Activated CD4-positive, alpha-beta T cell treated with anti-CD3 and anti-CD28 coated beads, Interleukin-2, amount 10 ng/mL, durations not matched to agents 24 days and 14 days (primary cell): ENCODE measurements at places on chromosomes 3 and 15. TPM values are rescaled to one million over a fixed set of nuclear protein-coding genes. Genes with fewer than 3 reads are reported as not detected.

DNA sequence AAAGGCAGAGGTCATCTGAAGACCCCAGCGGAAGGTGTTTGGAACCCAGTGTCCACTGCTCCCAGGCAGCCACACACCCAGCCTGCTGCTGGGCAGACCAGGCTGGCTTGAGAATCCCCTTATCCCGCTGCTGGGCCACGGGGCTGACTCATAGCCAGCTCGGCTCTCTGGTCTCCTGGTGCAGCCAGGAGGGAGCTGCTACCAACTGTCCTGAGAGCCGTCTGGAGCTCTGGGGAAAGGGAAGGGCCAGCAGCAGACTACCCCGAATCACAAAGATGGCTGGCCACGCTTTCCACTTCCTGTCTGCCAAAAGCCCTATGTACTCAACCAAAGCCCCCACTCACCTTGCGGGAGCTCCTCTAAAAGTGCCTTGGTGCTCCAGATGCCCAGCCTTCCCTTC is 38.3 kb downstream of the WHAMM start:
- DNase-seq = no peak

DNA sequence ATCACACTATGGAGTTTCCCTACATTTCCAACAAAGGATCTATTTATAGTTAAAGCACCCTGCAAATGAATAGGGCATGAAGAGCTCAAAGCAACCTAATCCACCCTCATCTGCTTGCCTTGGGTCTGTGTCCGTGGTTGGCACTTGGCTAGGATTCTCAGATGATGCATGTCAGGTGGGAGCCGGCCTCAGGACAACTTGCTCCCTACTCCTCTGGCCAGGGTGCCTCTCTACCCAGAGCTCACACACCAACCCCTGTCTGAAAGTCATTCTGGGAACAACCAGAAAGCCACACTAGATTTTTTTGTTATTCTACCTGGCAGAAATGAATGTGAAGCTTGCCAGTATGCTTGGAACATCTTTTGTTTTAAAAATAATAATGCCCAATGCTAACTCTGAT is 13.2 kb downstream of the ARHGEF3 start:
- peak; percentile 72 for DNase-seq

- DNase-seq = no peak
Observed at GRCh38 chr15:33098094-33099058, 96.1 kb downstream of the FMN1 start.

Gene CNTN3
- not detected in 2 replicates for total RNA-seq

DNA sequence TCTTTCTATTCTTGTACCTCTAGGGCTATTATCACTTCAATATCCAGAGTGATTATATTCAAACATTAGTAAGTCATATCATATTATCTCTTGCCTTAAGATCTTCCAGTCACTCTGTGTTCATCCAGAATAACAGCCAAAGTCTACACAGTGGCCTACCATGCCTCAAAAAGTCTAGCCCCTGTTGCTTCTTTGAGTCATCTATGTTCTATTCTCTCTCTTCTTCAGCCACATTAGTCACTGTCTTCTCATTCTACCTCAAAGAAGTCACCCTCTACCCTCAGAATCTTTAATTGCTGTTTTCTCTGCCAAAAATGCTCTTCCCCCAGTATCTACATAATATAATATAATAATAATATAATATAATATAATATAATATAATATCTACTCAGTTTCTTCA is 356.0 kb downstream of the NLGN1 start:
- DNase-seq = no peak

GRCh38 chr15:40925495-40925862 is 3.7 kb upstream of the DLL4 start:
- DNase-seq = no peak

DNA sequence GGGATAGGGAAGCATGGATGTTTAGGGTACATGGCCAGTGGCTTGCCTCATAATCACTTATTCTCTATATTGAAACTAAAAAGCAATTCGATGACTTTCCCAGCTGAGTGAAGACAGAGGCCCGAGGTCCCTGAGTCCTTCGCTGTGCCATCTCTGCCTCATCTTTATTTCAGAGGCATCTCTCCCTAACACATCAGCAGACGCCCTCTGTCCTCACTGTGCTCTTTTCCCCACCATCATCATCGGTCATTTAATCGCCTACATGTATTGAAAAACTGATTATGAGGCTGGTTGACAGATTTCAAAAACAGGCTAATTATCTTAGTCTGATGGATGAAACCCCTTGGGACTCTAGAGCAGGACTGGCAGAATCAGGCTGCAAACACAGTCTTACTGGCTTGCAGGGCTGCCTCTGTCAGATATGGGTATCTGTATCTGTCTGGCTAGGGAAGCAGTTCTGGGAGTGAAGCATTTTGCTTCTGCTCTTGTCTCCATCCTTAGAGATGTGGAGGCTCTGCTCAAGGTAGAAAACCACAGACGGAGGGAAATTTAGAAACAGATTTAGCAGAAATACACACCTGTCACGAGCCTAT is 291.0 kb upstream of the CHRM5 start:
- DNase-seq = no peak

- no peak for DNase-seq
Observed at GRCh38 chr3:185770109-185770508, 54.7 kb downstream of the IGF2BP2 start.

Gene DISP2
- 0.02 and 0.05 TPM in 2 replicates for total RNA-seq

Gene IP6K2
- 57.9 and 58.4 TPM in 2 replicates for total RNA-seq

GRCh38 chr3:1998739-1999138 is 99.9 kb upstream of the CNTN4 start:
- DNase-seq = no peak

- no peak for DNase-seq
Observed at GRCh38 chr3:194757647-194758061, 72.0 kb downstream of the FAM43A start.

DNA sequence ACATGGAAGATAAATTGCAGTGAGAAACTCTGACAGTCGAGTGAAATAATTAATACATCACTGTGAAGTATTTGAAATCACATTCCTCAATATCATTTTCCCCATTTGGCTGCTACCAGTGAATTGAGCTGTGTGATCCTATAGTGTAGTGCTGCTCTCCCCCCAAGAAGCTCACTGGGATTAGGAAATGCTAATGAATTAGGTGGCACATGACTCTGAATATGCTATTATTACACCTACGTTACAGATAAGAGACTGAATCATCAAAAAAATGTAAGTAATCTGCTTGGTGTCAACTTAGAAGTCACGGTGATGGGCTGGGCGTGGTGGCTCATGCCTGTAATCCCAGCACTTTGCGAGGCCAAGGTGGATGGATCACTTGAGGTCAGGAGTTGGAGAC is 34.7 kb upstream of the SYNM start:
- no peak for DNase-seq

GRCh38 chr3:195548006-195548405 is 4.9 kb upstream of the PPP1R2 start:
- DNase-seq = no peak

DNA sequence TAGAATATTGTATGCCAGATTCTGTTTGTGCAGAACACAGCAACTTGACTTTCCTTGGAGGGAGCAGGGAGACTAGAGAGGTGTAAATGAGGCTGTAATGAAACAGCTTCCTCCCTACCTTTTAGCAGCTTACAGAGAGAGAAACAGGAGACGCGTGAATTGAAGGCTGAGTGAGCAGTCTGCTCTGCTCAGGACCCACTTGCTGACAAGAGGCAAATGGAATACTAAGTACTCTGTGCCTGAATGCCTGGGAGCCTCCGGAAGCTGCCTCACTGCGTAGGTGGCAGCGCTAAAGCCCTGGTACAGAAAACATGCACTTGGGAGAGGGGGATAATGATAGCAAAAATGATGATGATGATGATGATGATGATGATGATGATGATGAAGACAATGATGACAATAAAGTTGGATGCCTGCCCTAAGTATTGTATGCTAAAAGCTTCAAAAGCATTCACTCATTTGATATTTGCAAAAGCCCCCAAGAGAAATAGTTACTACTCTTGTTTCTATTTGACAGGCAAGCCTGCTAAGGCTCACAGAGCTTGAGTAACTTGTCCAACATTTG is 548.9 kb downstream of the NTRK3 start:
- no peak for DNase-seq

Gene KIF7
- 1.9 TPM in 2 replicates for total RNA-seq

Gene TTLL13
- total RNA-seq = 0.44 and 1.4 TPM in 2 replicates

Gene AMIGO3
- 0.21 TPM in 1 of 2 replicates, not detected in the other for total RNA-seq

- DNase-seq = peak; percentile 68
Observed at GRCh38 chr3:45881078-45882022, 5.0 kb upstream of the CCR9 start.

Gene C3orf22
- total RNA-seq = not detected in 2 replicates

DNA sequence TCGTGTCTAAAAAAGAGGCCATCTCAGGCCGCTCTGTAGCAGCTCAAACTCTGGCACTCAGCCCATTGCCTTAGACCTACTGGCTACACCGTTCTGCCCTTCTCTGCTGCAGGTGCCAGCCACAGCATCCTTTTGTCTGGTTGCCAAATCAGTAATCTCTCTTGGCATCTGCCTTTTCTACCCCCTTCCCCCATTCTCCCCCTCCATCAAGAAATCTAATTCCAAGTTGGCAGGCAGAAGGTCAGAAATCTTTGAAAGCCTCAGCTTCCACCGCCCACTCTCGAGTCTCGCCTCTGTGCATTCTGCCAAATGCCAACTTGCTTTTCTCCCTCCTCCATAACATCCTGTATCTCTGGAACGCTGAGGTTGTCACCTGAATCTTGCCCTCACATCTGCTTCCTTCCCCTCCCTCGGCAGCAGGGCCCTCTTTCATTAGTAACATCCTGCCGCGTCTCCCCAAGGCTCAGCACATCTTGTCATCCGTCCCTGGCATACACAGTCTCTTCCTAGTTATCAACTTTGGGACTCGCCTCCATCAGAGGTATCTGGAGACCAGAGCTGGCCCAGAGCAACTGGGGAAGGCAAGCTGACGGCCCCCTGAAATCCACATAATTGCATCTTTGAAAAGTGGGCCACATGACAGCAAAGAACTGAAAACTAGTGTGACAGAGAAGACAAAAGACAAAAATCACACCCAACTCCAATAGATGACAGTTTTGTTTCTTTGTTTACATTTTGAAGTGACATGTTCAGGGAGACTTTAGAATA is 312.0 kb upstream of the CCDC54 start:
- no peak for DNase-seq

Gene THAP10
- not detected in 2 replicates for total RNA-seq

DNA sequence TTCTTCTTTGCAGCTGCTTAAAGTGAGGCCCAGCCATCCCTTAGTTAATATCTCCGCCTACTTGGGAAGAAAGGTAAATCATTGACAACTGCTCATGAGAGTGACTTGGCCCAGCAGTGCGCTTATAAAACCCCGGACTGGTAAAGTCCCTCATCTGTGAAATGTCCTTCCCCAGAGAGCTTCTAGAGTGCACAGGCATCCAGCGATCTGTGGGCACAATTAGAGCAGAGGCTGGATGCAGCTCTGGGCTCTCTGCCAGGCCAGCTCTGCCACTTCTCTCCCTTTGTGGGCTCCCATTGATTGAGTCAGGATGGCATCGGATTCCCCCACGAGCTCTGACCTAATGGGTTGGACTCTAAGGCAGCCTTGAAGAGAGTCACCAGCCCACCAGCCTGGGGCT is 219.0 kb upstream of the LINGO1 start:
- no peak for DNase-seq

GRCh38 chr3:67094167-67094566 is 96.1 kb downstream of the KBTBD8 start:
- no peak for DNase-seq

Gene SCG5
- total RNA-seq = 1.5 and 2.2 TPM in 2 replicates

DNA sequence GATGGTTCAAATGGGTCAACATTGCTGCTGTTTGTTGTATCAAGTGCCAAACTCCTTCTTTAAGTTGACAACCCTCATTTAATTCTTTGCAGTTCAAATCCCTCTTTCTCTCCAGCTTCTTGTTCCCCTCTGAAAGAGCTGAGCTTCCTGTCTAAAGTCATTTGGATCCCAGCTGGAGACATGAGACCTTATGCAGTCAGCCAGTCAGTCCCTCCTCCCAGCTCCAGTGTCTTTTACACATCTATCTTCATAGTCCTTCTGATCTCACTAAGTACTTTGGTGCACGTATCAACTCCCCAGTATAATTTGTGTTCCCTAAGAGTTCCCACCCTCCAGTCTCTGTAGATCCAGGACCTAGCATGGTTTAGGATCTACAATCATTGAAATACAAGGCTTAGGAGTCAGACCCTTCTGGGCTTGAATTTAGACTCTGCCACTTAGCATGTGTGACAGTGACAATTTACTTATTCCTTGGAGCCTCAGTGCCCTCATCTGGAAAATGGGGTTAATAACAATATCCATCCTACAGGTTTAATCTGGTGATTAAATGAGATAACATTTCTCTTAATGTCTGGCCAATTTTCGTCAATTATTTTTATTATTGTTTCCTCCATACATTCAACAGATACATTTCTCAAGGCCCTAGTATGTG is 102.8 kb upstream of the SEMA6D start:
- no peak for DNase-seq

DNA sequence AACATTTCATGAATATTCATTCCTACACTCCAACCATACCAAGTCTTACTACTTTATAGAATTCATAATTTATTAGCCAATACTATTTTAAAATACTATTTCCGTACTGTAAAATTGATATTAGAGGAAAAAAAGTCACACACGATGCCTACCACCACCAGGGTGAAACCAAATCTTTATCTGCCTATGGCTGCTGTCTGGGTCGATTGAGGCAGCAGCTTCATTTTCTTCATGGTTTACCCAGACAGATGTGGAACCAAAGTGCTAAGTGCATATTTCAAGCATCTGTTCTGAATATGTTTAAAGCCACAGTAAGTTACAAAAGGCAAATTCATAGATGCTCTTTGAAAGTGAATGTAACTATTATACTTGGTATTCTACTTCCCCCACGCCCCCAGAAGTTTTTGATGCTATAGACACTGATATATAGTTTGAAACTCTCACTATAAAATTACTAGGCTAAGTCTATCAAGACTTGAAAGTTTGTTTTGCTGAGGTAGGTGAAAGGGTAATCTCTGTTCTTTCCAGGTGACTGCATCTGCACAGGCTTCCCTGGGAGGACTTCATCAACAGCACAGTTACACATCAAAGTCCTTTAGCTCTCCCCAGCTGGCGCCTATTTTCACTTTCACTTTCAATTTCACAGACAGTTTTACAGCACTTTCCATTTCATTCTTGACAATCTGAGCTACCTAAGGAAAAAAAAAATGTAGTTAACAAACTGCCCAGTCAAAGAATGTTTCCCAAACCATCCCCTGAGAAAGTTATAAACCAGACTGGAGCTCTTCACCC is 113.9 kb downstream of the POLQ start:
- DNase-seq = peak; percentile 90

DNA sequence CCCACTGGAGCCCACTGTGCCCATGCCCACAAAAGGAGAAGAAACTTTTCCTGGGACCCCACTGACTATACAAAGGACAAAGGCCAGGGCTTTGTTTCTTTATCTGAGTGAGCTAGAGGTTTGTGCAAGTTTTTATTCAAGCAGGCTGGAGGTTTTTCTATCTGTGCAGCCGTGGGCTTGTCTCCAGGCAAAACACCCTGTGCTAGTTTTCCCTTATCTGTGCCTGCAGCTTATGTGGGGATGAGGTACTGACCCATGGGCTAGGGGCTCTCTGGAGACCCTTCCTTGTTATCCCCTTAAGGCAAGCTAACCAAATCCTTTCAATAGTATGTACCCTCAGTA is 545.5 kb downstream of the ZPLD1 start:
- no peak for DNase-seq

Gene ETV5
- 2.2 and 2.5 TPM in 2 replicates for total RNA-seq
